ENCODE measurements at places on chromosomes 12 and 14. TPM values are rescaled to one million over a fixed set of nuclear protein-coding genes. Genes with fewer than 3 reads are reported as not detected.

The GNG2 gene
- total RNA-seq: 4.1 TPM

The CLEC6A gene
- total RNA-seq: not detected

DNA sequence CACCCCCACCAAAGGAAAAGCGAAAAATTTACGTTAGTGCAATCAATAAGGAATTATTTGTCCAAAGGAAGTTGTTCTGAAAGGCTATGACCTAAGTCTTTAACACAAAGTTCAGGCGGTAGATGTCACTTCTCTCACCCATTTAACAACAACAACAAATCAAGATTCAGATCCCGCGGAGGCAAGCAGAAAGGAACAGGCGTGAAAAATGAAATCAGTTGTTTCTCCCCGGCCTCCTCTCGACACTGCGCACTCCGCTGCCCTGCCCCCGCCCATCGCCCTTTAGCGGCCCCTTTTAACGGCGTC lies 1.4 kb downstream of the DENND5B start:
- no peak for DNase-seq

GRCh38 chr14:24232645-24233537 lies at the start of gene GMPR2:
TSS of gene GMPR2 (plus strand) at chr14:24232929. CDS start at chr14:24233254, 325 bp downstream.
- no peak for DNase-seq

- DNase-seq: no peak
These were observed 169.4 kb downstream of the KIF26A start for GRCh38 chr14:104307627-104308401.

GRCh38 chr12:19953734-19954133 lies 414.6 kb upstream of the PDE3A start:
- no peak for DNase-seq

Data from kidney epithelial cell (primary cell).